Activated naive CD4-positive, alpha-beta T cell (primary cell): ENCODE measurements at places on chromosomes 2 and 18.

DNA sequence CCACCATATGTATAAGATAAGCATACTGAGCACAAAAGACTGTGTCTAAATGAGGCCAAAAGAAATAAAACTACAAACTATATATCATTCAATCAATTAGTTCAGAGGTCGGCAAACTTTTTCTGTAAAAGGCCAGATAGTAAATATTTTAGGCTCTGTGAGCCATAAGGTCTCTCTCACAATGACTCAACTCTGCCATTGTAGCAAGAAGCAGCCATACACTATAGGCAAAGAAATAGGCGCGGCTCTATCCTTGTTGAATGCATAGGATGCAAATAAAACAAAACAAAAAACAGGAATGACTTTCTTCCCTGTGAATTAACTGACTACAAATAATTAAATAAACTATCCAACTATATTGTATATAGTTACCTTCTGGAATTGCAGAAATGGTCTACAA is 8.6 kb upstream of the CCDC88A start:
- no peak for DNase-seq

DNA sequence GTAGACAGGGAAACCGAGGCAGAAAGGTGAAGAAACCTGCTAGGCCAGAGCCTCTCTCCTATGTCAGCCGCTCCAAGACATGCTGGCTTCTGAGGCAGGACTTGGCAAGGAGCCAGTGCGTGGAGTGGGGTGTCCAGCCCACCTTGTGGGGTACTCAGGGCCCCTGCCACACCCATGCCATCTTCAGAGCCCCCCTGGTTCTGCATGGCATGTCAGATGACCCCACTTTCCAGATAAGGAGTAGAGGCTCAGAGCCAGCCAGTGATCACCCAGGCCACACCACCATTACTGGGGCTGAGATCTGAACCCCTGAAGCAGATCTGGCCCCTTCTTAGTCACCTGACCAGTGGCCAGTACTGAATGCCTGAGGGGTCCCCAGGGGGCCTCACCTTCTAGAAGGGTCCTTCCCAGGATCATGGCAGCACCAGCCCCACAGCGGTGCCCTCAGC is 14.7 kb downstream of the CROCC2 start:
- DNase-seq: no peak

DNA sequence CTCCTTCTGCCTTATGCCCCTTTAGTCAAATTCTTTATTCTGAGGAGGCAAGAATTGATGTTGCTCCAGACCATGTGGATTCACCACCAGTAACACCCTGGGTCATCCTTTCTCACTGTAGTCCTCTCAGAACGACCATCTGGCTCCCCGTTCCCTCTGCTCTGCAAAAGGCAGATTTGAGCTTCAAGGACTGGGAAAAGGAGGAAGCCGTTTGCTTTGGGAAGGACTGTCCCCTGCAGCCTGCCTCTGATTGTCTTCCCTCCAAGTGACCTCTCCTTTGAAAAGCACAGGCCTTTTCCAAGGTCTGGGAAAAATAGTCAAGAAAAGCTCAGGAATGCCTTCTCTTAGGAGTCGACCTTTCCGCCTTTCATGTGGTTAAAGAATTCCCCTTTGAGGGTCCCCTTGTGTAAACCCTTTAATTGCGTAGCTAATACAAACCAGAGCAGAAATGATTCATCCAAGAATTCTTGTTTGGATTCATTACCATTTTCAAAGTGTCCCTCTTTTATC is 130.1 kb upstream of the COPS8 start:
- no peak for DNase-seq

- DNase-seq: no peak
Observed at GRCh38 chr2:86290596-86291327, 46.7 kb downstream of the REEP1 start.

DNA sequence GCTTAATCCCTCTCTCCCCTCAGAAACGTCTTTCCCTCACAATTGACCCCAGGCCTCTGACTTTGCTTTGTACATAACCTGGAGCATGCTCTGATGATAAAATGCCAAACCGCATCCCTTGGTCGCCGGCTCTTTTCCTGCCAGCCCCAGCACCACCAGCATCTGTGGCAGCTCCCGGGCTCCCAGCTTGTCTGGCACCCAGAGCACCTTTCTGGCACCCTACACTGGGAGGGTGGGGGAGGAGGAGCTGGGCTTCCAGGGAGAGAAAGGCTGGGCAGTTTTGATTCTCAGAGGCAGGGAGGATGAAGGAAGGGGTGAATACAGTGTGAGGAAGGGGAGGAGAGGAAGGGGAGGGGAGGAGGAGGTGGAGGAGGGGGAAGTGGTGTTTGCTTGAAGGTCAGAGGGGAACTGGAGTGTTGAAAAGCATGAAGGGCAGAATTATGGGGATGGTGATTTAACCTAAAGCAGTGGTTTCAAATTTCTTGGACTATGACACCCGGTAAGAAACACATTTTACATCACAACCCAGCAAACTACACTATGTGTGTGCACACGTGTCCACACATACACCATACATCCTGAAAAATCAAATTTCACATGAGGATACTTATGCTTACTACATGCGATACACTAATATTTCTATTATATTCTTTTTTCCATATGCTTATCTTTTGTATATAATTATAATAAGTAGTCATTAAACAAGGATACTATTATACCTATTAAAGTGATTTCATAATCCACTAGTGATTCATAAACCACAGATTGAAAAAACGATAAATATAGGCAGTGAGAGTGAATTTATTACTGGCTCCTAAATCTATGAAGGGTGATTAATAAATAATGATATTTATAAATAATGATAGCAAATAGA is 30.0 kb upstream of the IGFBP2 start:
- no peak for DNase-seq

DNA sequence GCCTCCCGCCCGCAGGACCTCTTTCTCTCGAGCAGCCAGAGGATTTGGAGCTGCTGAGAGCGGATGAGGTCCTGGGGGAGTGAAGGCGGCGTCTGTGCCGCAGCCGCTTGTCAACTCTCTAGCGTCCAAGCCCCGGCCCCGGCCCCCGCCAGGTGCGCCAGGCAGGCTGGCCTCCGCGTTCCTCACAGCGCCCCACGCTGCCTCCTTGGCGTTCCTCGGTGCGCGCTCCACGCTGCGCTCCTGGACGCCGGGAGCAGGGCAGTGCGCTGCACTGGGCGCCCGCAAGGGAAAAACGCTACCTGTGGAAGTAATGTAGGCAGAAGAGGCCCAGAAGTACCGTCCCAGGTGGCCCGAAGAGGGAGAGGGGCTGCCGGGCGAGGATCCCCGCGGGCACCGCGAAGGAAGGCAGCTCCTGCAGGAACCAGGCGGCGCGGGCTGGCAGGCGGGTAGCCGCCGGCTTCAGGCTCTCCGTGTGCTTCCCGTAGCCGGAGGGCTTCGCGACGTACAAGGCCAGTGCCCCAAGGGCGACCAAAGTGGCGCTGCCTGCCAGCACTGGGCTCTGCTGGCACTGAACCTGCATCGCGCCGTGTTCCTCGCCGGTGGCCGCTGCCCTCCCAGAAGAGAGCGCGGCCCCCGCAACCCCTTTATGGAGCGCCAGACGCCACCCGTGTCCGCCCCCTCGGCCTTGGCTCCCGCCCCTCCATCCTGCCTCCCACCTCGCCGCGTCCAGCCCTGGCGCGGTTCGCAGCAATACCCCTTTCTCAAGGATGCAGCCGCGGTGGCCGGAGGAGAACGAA is at the start of gene SRD5A2:
SRD5A2 (minus strand) TSS at position 618 of the 797 bp plus-strand sequence; CDS start at position 580, 38 bp downstream.
- DNase-seq: no peak

- no peak for DNase-seq
Observed at GRCh38 chr2:16303273-16303577, 362.4 kb downstream of the CYRIA start.

DNA sequence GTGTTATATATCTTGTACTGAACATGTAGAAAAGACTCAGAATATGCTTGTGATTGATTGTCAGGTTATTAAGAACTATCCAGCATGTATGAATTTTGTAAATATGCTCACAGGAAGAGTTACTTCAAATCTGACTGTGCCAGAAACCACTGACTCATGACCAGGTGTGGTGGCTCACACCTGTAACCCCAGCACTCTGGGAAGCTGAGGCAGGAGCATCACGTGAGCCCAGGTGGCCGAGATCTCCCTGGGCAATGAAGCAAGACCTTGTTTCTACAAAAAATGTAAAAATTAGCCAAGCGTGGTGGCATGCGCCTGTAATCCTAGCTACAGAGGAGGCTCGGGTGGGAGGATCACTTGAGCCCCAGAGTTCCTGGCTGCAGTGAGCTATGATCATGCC is 126.6 kb downstream of the COMMD1 start:
- DNase-seq: no peak

GRCh38 chr18:51621113-51621863 is 423.8 kb upstream of the MEX3C start:
- no peak for DNase-seq

- no peak for DNase-seq
Observed at GRCh38 chr2:60873381-60873780, 8.0 kb upstream of the REL start.

- DNase-seq: no peak
Observed at GRCh38 chr2:120862201-120863060, 126.8 kb downstream of the GLI2 start.

GRCh38 chr2:29829841-29830240 is 91.5 kb downstream of the ALK start:
- DNase-seq: no peak

DNA sequence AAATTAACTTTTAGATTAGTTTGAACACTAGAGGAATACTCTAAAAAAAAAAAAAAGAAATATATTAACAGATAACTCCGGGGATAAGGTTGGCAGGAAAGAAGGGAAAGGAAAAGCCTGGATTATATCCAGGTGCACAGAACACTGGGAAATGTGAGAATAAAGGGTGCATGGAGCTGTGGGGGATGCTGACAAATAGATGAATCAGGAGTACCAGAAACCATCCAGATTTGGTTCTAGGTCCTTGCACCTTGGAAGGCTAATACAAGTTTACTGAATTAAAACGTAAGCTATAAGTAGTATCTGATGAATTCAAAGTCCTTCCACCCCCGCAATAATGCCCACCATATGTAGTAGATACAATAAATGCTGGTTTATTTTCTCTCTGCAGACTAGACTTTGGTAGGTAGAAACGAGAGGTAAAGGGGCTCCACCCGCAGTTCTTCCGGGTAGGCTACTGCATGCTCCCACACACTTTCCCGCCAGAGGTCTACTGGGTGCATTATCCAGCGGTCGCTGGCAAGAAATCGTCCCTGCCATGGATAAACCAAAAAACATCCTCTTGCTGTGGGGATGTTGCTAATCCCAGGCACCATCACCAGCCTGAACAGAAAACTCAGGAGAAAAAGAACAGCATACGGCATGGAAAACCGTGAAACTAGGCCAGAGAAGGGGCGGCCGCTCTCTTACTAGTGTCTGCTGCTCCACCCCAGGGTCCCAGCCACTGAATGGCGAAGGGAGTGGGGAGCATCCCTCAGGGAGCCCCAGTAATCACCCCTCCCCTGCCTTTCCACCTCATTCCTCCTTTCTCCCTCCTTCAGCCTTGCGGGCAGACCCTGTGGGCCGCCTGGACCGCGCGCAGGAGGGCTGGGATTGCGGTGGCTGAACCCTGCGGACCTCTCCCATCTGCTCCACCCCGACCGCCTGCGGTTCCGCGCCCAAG is 1.5 kb downstream of the CNRIP1 start:
- DNase-seq: no peak

GRCh38 chr2:96233880-96234316 is 25.3 kb upstream of the STARD7 start:
- no peak for DNase-seq

DNA sequence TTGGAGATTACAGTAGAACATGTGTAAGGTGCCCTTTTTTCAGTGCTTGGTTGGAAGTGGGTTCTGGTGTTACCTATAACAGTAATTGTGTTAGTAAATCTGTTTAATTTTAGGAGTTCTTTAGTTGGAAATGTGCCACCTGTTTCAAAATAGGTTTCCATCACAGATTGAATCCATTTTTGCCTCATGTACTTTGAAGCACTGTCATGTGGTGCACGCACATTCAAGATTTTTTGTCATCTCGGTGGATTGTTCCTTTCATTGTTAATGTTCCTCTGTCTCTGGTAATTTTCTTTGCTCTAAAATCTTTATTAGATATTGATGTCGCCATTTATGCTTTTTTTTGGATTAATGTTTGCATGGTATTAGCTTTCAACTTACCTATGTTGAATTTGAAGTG is 1.3 kb downstream of the ATP9B start:
- no peak for DNase-seq

- no peak for DNase-seq
Observed at GRCh38 chr2:214005337-214005736, 405.5 kb upstream of the VWC2L start.

- no peak for DNase-seq
Observed at GRCh38 chr2:201785135-201785534, 4.4 kb upstream of the ALS2 start.

DNA sequence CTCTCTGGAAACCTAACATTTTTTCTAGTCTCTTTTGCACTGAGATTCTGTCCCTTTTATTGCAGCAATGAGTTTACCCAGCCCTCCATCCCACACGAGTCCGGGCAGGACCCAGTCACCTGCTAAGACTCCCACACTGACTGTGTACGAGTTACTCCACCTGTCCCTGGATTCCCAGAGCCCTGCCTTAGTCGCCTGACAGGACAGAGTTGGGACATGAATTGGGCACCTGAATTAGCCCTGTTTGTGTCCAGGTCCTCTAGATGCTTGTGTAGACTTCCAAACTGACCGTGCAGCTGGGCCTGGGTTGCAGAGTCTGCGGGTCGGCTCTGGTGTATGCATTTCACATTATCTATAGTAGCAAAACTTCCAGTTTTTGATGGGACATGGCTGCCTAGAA is 238.7 kb downstream of the VAPA start:
- DNase-seq: no peak

DNA sequence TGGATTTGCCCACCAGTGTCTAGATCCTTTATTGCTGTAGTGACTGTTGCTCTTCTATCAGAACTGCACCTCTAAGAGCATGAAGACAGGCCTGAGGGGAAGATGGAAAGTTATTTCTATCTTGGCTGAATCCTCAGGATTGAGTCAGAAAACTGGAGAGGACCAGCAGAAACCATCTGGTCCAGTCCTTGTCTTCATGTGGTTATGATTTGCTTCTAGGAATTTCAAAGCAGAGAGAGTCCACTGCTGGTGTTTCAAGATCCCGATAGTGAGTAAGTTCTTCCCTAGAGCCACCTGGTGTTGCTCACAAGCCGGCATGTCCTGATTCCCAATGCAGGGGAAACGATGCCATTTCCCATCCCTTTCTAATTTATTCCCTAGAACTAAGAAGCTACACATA is 84.2 kb downstream of the NCKAP5 start:
- DNase-seq: no peak

DNA sequence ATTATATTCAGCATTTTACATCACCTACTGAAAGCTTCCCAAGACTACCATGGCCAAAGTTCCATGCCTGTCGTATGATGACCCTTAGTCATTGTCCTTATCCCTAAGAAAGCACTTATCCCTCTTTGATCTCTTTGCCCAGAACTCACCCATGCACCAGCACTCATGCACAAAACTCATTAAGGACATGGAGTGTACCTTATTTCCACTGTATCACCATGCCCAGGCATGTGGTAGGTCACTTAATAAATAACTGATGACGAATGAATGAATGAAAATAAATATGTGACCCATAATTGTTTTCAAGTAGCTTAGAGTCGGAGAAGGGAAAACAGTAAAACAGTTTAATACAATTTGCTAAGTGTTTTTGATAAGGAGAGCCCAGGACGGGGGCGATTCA is 220.1 kb downstream of the IKZF2 start:
- DNase-seq: no peak
